ENCODE measurements at places on chromosomes 12 and 14.
A peak's percentile ranks its signal among the peaks of the same experiment; 100 is the strongest.

GRCh38 chr12:45933504-45933903 is 56.9 kb downstream of the SCAF11 start:
- no peak for DNase-seq

DNA sequence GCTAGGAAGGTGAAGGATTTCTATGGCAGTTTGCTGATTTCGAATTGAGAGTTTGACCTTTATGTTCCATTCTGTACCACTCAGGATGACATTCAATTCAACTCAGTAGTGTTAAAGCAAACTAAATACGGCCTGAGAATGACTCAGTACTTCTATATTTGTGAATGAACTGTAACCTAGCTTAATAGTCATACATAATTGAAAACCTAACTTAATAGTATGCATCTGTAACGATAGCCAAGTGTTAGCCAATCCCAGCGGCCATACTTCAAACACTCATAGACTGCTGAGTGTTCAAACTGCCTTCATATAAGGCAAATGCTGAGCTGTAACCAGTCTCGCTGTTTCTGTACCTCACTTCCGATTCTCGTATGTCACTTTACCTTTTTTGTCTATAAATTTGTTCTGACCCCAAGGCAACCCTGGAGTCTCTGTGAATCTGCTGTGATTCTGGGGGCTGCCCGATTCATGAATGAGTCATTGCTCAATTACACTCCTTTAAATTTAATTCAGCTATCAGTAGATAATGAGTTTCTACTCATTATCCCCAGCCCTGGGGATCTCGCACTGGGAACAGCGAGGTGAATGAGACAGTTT is 98.5 kb upstream of the SLC24A4 start:
- DNase-seq = no peak

DNA sequence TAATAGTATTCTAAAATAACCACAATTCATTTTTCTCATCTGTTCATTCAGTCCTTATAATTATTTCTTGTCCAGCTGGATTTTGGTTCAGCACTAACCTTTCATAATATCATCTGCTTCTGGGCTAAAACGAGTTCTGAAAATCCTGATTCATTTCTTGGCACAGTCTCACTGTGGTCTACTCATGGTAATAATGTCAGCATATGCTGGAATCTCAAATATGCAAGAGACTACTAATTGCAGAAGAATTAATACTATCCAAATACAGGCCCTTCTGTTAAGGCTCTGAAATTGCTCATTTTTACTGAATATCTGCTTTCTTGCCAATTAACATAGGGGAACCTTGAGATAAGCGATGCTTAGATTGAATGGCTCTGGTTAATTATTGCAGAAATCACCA is 597.1 kb downstream of the RPL10L start:
- DNase-seq = no peak

GRCh38 chr12:106140223-106140986 is 1.7 kb upstream of the NUAK1 start:
- DNase-seq = no peak

- no peak for DNase-seq
Measured at GRCh38 chr12:24851341-24851740, 97.6 kb downstream of the BCAT1 start.

GRCh38 chr12:94149119-94149780 is 873 bp downstream of the PLXNC1 start:
- peak; percentile 61 for DNase-seq

GRCh38 chr12:89571491-89572195 is 45.8 kb upstream of the POC1B start:
- DNase-seq = no peak

DNA sequence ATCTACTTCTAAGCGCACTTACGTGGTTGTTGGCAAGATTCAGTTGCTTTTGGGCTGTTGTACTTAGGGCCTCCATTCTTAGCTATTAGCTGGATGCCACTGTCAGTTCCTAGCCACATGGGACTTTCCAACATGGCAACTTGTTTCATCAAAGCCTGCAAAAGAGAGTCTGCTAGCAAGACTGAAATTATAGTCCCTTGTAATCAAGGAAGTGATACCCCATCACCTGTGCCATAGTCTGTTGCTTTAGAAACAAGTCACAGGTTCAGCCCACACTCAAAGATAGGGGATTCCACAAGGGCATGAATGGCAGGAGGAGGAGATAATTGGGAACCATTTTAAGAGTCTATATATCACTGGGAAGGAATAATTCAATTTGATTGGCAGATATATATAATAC is 27.1 kb upstream of the SLC17A8 start:
- DNase-seq = no peak

GRCh38 chr12:28552251-28552970 is 362.2 kb downstream of the CCDC91 start:
- no peak for DNase-seq

DNA sequence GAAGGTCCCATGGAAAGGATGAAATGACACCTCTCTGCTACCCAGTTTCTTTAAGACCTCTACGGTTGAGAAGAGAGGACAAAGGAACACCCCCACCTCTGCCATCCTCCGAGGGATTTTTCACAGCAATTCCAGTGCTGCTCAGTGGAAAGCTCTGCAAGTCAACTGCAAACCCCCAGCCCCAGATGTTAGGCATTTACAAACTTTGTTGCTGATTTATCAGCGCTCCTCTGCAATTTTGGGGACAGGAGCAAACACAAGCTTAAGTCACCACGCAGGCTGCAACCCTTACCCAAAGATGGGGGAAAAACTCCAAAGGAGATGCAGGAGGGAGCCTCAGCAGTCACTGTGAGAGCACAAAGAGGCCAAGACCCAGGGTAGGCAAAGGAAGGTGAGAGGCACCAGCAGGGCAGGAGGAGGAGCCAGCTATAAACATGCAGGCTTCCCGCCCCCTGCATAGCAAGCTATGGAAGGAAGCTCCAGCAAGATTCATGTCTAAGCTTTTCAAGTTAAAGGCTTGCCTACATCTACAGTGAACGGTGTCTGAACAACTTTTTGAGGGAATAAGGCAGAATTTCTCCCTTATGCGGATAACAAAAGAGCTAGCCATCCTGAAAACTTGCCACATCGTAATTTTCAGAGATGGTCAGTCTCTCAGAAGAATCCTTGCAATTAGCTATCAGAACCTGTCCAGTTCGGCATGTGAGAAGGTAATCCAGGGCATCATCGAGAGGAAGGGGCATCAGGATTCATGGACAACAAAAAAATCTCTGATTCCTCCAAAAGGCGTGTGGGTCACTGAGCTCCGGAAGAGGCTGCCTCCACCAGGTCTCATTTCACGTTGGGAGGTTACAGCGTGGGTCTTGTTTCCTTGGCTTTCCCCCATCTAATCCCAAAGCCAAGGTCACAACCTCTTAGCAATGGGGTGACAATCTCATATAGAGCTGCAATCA is 3.9 kb downstream of the CTDSP2 start:
- no peak for DNase-seq
